ENCODE measurements at places on chromosomes 4 and X.

GRCh38 chr4:101355767-101356702 lies 8.7 kb upstream of the PPP3CA start:
- peak; percentile 85 for DNase-seq

GRCh38 chr4:95985791-95986550 lies 146.1 kb downstream of the PDHA2 start:
- no peak for DNase-seq

- DNase-seq = no peak
Measured at GRCh38 chr4:147846318-147847155, 114.6 kb downstream of the ARHGAP10 start.

DNA sequence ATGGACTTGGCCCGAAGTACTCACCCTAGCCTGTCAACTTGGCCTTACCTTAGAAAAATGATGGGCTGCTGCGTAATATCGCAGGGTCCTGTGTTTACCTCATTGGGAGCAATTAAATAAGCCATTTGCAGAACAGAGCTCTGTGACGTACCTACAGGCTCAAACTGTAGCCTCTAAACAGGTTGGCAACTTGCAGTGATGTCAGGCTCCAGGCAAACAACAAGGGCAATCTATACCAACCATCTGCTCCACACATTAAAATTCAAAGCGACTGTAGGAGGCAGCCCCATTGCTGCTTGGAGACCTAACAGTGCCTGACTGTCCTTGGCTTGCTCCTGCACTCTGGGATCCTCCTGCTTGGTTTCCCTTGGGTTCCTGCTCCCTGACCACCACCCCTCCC lies 17.2 kb downstream of the VGLL1 start:
- DNase-seq = no peak

DNA sequence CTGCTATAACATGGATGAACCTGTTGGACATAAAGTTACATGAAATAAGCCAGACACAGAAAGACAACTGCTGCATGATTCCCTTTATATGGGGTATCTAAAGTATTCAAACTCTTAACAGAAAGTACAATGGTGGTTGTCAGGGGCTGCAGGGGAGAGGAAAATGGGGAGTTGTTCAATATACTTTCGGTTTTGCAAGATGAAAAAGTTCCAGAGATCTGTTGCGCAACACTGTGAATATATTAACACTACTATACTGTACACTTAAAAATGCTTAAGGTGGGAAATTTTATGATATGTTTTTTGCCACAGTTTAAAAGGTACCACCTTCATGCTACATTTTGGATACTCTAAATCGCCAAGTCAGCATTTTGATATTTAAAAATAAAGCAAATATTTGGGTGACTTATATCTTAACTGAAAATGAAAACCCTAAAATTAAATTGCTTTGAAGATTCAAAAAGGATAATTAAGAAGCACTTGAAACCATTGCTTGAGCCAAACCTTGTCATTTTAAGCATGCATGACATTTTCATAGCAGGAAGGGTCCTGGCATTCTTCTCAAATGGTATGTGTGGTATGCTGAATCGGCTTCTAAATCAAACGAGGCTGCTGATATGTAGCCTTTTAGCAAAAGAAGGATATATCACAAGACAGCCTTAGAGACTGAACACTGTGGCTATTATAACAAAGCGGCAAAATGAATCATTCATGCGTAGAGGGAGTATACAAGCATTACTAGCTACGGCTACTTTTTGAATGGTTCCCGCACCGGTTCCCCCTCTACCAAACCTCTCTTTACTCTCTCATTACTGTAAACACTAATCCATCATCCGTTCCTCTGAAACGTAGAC lies 607.1 kb upstream of the DIPK2B start:
- DNase-seq = peak; percentile 72

DNA sequence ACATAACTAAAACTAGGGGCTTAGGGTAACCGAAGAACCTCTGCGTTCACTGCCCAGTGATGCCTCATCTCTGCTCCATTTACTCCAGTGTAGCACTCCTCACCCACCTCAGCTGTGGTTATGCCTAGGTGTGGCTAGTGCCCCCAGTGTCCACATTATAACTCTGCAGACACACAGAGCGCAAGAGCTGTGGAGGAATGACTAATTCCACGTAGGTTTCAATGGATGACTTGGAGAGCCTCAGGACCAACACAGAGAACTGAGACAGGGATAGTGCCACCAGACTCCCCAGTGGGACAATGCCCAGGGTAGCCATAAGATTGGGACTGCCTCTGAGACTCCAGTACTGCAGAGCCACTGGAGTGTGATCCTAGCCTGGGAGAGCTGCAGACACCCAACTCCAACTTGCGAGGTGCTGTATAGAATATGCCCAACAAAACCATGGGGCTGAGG lies 542.4 kb upstream of the DIPK2B start:
- peak; percentile 77 for DNase-seq

- DNase-seq = no peak
Measured at GRCh38 chr4:122762520-122762919, 30.0 kb downstream of the BBS12 start.

GRCh38 chr4:38896940-38897339 lies 29.3 kb downstream of the FAM114A1 start:
- DNase-seq = peak; percentile 41

DNA sequence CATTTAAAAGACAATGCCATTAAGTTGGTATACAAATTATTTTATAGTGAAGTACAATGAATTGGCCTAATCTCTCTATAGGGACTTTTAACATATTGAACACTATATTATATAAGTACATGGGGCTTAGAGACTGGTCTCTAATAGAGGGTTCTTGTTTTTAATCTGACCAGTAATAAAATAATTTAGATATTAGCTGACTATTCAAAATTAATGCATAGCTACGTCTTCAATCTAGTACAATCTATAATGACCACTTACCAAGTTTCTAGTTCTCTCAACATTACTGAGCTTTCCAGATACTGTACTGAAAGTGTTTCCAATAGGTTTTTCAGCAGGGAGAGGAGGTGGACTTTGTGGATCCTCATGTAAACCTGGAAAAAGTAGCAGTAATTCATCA lies 59.6 kb downstream of the RPS3A start:
- no peak for DNase-seq

DNA sequence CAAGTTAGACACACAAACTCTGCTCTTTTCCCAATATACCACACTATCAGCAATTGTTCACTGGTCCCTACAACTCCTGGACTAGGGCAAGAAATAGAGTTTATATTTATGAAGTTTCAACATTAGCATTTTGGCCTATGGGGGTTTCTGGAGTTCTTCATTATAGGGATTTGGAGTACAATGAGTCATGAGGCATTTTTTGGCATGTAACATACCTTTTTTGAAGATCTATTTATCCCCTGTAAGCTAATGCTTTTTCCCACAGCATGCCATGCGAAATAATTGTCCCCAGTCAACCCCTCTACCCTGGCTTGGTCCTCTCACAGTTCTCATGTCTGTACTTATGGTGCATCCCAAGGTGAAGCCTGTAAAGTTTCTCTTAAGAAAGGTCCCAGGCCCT lies 36.7 kb upstream of the EDA2R start:
- DNase-seq = peak; percentile 7

DNA sequence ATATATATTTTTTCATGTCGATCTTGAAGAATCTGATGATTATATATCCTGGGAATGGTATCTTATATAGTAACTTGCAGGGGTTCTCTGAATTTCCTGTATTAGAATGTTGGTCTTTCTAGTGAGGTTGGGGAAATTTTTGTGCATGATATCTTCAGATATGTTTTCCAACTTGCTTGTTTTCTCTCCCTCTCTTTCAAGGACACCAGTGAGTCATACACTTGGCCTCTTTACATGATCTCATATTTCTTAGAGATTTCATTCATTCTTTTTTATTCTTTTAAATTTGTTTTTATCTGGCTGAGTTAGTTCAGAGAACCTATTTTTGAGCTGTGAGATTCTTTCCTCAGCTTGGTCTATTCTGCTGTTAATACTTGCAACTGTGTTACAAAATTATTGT lies 27.2 kb upstream of the C4orf17 start:
- peak; percentile 40 for DNase-seq

DNA sequence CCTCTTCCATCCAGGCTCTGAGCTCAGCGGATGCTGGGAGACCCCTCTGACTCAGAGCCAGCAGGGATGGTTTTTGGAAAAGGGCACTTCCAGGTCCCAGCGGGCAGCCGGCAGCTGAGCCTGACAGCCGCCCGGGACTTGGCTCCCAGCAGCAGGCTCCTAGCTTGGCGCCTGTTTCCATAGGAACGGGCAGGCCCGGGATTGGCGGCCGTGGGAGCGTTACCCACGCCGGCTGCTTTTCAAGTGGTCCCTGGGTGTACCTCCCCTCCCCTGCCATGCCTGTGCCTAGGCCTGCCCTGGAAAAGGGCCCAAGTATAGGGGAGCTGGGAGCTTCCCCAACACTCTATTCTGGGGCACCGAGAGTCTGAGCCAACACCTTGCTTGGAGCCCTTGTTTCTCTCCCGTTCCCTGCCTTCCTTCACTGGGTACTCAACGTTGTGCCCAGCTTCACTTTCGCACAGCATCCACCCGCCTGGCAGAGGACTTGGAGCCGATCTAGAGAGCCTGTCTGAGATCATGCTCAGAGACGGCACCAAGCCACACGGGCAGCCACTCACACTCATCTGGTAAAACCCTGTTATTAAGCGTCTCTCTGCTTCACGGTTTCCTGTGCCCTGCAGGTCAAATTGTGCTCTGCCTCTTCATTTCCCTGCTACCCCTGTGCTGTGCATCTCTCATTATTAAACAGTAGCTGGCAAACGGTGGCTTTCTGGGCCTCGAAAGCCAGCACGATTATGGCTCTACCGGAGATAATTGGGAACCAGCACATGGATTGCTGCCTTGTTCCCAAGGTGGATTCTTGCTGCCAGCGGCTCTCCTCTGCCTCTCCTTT lies 521.5 kb downstream of the BCOR start:
- no peak for DNase-seq

- no peak for DNase-seq
Measured at GRCh38 chr4:98686847-98687246, 28.4 kb upstream of the TSPAN5 start.

DNA sequence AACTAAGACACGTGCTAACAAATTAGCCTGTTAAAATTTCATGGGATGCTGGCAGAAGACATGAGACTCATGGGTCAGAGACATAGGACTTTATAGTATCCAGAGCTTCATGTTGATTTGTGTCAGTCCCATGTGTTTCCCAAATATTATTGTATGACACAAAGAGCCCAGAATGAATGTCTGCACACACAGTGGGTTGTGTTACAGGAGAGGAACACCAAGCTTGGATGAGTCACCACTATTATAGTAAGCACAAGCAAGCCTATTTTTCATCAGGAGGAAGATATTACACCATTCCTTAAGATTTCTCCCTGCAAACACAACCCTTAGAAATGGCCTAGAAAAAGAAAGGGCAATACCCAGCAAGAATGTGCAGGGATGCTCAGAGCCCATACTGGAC lies 15.4 kb downstream of the BBS12 start:
- DNase-seq = peak; percentile 94

- DNase-seq = peak; percentile 30
Measured at GRCh38 chrX:39900777-39901170, 197.0 kb downstream of the BCOR start.

GRCh38 chr4:183180096-183180495 lies 81.0 kb downstream of the WWC2 start:
- peak; percentile 27 for DNase-seq

DNA sequence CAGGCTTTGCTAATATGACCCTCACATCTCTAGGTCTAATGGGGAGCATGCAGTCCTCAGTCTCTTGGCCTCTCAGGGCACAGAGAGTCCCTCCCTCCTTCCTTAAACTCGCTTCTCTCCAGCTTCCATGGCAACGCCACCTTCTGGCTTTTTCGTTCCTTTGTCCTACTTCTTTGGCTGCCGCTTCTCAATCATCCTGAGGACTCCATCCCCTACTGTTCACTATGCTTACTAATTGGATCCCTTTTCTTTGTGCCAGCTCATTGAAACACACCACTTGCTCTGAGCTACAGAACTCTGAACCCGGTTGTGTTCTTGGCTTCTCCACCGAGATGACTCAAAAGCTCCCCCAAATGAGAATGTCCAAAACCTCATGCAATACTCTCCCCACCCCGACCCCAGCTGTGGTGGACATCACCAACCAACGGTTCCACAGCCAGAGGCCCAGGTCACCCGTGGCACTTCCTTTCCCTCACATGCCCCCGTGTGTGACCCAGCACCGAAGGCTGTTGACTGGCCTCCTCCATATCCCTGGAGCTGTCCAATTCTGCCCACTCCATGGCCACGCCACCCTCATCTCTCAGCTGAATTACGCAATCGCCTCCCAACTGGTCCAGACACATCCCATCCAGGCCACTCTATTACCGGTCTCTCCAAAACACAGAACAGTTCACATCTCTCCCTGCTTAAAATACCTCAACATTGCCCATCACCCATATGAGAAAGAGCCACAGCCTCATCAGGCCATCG lies 34.7 kb downstream of the CRMP1 start:
- no peak for DNase-seq

GRCh38 chrX:106611317-106611678 lies 480 bp upstream of the RADX start:
- peak; percentile 1 for DNase-seq

DNA sequence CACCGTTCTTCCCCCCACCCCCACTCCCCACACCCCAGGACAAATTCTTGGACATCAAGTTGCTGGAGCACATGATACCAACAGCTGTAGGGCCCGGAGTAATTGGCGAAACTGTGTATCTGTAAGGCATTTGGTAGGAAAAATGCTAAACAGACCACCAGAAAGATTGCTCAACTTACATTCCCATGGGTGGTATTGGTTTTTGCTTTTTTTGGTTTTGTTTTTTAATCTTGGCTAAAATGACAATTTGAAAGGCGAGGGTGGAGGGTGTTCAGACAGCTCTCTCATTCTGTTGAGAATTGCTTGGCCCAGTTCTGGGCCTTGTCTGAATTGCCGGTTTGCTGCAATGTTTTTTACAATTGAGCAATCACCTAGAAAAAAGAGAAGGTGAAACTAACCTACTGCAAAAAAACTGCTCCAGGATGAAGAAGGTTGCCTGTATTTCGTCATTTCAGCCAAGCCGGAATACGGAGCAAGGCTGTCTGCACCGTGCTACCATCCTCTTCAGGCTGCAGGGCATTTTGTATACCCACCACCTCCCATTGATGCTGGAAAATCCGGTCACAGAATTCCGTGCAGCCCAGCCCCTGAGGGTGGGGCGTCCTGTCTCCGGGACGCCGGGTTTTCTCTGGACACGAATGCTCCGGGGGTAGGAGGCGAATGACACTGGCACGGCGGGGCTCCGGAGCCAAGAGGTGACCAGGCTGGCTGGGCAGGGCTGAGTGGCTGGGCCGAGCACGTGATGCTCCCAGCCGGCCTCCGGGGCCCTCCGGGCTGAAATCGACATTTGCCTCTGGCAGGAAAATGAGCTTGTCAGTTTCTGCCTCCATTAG lies at the start of gene CLCN4:
TSS of gene CLCN4 (plus strand) at position 777 of the 833 bp plus-strand sequence. CDS start 28,058 bp downstream, outside the sequence.
- DNase-seq = peak; percentile 61

DNA sequence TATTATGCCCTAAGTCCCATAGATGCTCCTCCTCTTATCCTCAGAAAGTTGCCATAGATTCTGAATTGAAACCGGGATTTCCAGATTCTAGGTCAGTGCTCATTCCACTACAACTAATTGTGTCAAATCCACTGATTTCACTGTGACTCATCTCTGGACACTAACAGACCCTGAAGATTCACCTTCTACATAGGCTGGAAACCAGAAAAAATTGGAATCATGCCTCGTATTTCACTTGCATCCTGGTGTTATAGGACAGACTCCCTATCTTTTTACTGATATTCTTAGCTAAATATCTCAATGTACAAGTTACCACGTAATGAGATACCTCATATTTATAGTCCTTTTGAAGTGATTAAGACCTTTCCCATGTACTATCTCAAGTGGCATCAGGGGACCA lies 36.7 kb downstream of the CLNK start:
- DNase-seq = no peak

GRCh38 chr4:58602022-58602421 lies 1491.8 kb upstream of the IGFBP7 start:
- DNase-seq = no peak

GRCh38 chr4:22090661-22091351 lies 142.2 kb upstream of the KCNIP4 start:
- peak; percentile 48 for DNase-seq
